T-cell (primary cell): ENCODE measurements at places on chromosomes 12 and 14. TPM values are rescaled to one million over a fixed set of nuclear protein-coding genes. Genes with fewer than 3 reads are reported as not detected.
A peak's percentile ranks its signal among the peaks of the same experiment; 100 is the strongest.

DNA sequence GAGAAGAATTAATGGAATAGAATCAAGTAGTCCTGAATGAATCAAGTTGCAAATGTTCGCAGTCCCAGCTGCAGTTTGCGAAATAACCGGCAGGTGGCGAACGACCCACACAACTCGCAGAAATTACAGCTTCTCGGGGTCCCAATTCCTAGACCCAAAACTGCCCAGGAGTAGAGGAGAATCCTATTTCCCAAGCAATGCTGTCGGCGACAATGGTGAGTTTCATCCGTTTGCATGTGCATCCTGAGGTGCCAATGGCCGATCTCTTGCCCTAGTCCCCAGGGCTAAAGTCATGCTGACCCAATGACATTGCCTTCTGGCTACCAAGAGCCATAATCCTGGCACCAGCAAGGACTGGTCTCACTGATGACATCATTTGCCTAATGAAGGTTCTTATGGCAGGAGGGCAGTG lies 8.5 kb upstream of the ASCL1 start:
- no peak overlapping the region for H3K4me3 ChIP-seq
- H3K27ac ChIP-seq: no peak overlapping the region
- H3K36me3 ChIP-seq: no peaks in the 10 kb centered on the region
- H3K4me1 ChIP-seq: no peaks in the 10 kb centered on the region

DNA sequence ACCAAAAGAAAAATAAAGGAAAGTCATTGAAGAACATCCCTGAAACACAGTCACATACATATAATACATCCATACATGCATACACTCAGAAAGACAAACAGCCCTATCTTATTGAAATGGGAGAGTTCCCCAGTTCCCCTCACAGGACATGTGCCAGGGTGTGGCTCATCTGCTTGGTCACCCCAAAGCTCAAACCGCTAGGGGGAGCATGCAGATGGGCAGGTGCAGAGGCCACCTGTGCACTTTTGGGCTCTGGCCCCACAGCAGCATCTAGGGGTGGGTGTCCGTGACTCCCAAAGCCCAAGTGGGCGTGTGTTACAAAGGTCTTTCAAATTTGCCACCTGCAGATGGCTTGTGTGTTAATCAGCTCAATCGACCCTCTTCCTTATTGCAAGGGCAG lies 75.2 kb downstream of the CMAS start:
- peak; percentile 19 for DNase-seq
- H3K27ac ChIP-seq: no peak overlapping the region
- H3K27me3 ChIP-seq: peaks cover 10% of the 10 kb centered on the region
- no peaks in the 10 kb centered on the region for H3K4me1 ChIP-seq
- no peaks in the 10 kb centered on the region for H3K36me3 ChIP-seq

GRCh38 chr12:107660235-107660634 lies 25.4 kb upstream of the PWP1 start:
- H3K27me3 ChIP-seq: no peaks in the 10 kb centered on the region
- no peak overlapping the region for H3K4me3 ChIP-seq
- H3K4me1 ChIP-seq: no peaks in the 10 kb centered on the region
- H3K27ac ChIP-seq: no peak overlapping the region

Gene RILPL1
- 4.1 TPM for total RNA-seq

DNA sequence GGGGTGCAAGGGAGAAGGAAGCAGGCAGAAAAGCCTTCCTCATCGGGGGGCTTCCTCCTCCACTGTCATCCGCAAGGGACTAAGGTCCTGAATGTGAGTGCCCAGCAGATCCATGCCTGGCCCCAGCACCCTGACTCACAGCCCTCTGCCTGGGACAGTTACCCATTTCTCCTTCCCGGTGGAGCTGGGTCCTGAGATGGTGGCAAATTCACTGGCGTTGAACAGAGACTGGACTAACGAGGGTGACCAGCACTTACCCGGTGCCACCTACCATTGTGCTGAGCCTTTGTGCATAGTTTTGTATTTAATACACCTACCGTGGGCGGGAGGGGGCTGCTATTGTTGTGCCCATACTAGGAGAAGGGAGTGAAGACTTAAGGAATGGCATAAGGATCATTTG lies 30.9 kb upstream of the PLEKHG6 start:
- DNase-seq: no peak
- no peak overlapping the region for H3K4me3 ChIP-seq
- H3K27me3 ChIP-seq: no peaks in the 10 kb centered on the region
- H3K27ac ChIP-seq: no peak overlapping the region

DNA sequence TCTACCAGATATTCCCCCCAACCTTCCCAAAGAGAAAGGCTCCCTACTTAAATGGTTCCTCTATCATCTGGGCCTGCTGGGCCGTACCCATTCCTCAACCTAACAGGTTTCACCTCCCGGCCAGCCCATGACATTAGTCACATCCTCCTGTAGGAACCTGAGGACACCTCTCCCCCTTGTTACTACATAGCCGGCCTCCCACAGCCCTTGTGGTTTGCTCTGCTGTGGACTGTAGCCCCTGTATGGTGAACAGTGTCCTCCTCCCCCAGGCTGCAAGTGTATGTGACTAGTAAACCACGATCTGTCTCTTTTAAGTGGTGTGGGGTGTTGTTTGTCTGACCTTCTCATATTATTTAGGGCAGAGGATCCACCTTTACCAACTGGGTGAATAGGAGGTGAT lies 371.7 kb downstream of the RGS6 start:
- no peak overlapping the region for H3K27ac ChIP-seq
- no peak overlapping the region for H3K4me3 ChIP-seq
- H3K36me3 ChIP-seq: no peaks in the 10 kb centered on the region
- no peak for DNase-seq

DNA sequence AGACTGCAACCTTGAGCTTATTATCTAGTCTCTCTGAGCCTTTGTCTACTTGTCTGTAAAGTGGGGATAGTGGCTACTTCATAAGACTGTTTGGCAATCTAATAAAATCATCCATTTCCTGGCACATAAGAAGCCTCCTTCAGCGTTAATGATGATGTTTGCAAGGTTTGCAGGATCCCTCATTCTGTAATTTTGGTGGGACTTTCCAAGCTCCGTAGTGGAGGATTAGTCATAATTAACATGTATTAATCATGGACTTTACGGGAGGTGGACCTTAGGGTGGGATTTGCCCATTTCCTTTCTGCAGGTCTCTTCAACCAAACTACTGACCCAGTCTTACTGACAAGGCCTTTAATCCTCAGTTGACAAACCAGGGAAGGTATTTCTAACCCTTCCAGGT lies 66.2 kb downstream of the NTF3 start:
- H3K4me1 ChIP-seq: no peaks in the 10 kb centered on the region
- H3K27me3 ChIP-seq: peaks cover 9% of the 10 kb centered on the region
- H3K4me3 ChIP-seq: no peak overlapping the region
- DNase-seq: no peak

DNA sequence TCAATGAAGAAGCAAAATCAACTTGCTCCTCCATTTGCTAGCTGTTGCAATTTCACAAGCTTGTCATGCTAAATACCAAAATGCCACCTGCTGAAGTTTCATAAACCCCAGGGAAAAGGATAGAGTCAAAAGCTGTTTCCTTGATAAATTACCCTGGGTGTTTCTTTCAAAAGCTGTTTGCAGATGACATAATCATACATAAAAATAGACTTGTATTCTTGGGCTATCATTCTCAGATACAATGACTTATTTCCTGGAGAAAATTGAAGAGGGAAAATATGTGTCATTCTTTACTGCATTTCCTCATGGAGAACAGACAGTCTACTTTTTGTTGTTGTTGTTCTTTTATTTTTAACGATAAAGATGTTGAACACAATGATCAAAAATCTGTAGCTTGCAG lies 119.2 kb downstream of the GALC start:
- DNase-seq: no peak
- H3K36me3 ChIP-seq: no peaks in the 10 kb centered on the region

- no peak for DNase-seq
- no peaks in the 10 kb centered on the region for H3K36me3 ChIP-seq
- no peaks in the 10 kb centered on the region for H3K27me3 ChIP-seq
- H3K4me3 ChIP-seq: no peak overlapping the region
- H3K4me1 ChIP-seq: peaks cover 6% of the 10 kb centered on the region
Measured at GRCh38 chr12:94434171-94434570, 25.5 kb downstream of the CEP83 start.

GRCh38 chr14:102209224-102209966 lies 69.7 kb downstream of the WDR20 start:
- DNase-seq: no peak
- H3K36me3 ChIP-seq: peaks cover 65% of the 10 kb centered on the region
- no peaks in the 10 kb centered on the region for H3K27me3 ChIP-seq
- H3K27ac ChIP-seq: no peak overlapping the region
- no peaks in the 10 kb centered on the region for H3K4me1 ChIP-seq

Gene TSPAN11
- total RNA-seq: not detected

Gene TMTC1
- total RNA-seq: 0.32 TPM

GRCh38 chr14:56730538-56731145 lies 79.6 kb downstream of the OTX2 start:
- H3K4me3 ChIP-seq: no peak overlapping the region
- no peak overlapping the region for H3K27ac ChIP-seq

- H3K27ac ChIP-seq: no peak overlapping the region
- peaks cover 4% of the 10 kb centered on the region for H3K27me3 ChIP-seq
- no peak for DNase-seq
- H3K4me3 ChIP-seq: no peak overlapping the region
- no peaks in the 10 kb centered on the region for H3K36me3 ChIP-seq
Measured at GRCh38 chr14:49526101-49526500, 60.1 kb downstream of the RPS29 start.

Gene FAM186B
- total RNA-seq: 0.32 TPM

DNA sequence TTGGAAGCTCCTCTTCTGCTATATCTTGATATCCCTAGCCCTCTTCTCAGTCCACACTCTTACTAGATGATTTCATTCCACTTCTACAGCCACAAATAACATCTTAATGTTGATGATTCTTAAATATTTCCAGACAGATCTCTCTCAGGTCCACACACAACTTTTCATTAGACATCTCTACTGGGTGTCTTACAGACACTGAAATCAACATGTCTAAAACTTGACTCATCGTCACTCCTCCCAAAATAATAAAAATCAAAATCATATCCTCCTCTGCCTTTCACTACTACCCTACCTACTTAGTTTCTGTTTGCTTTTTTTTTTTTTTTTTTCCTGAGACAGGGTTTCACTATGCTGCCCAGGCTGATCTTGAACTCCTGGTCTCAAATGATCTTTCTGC lies 11.9 kb downstream of the PRDM4 start:
- H3K27ac ChIP-seq: no peak overlapping the region
- H3K36me3 ChIP-seq: peaks cover 81% of the 10 kb centered on the region
- H3K4me3 ChIP-seq: no peak overlapping the region
- H3K4me1 ChIP-seq: no peaks in the 10 kb centered on the region
- no peaks in the 10 kb centered on the region for H3K27me3 ChIP-seq

Gene BCAT1
- total RNA-seq: 1.2 TPM

Gene AICDA
- total RNA-seq: 0.18 TPM

GRCh38 chr12:123363740-123364531 lies 711 bp downstream of the SBNO1 start:
- H3K36me3 ChIP-seq: no peaks in the 10 kb centered on the region
- no peak for DNase-seq
- H3K27me3 ChIP-seq: no peaks in the 10 kb centered on the region
- H3K4me1 ChIP-seq: peaks cover 12% of the 10 kb centered on the region
- peak overlapping the region; percentile 61 for H3K27ac ChIP-seq

Gene USP30
- 11.6 TPM for total RNA-seq

- H3K4me1 ChIP-seq: peaks cover 95% of the 10 kb centered on the region
- no peak overlapping the region for H3K27ac ChIP-seq
- peak overlapping the region; percentile 68 for H3K4me3 ChIP-seq
- H3K27me3 ChIP-seq: peaks cover 12% of the 10 kb centered on the region
Measured at GRCh38 chr12:57239587-57240065, 10.1 kb downstream of the SHMT2 start.

Gene RD3L
- total RNA-seq: not detected

- no peak for DNase-seq
- no peaks in the 10 kb centered on the region for H3K4me1 ChIP-seq
- no peaks in the 10 kb centered on the region for H3K27me3 ChIP-seq
- peaks cover 100% of the 10 kb centered on the region for H3K36me3 ChIP-seq
- no peak overlapping the region for H3K27ac ChIP-seq
Measured at GRCh38 chr12:117158911-117159553, 31.2 kb downstream of the FBXO21 start.

DNA sequence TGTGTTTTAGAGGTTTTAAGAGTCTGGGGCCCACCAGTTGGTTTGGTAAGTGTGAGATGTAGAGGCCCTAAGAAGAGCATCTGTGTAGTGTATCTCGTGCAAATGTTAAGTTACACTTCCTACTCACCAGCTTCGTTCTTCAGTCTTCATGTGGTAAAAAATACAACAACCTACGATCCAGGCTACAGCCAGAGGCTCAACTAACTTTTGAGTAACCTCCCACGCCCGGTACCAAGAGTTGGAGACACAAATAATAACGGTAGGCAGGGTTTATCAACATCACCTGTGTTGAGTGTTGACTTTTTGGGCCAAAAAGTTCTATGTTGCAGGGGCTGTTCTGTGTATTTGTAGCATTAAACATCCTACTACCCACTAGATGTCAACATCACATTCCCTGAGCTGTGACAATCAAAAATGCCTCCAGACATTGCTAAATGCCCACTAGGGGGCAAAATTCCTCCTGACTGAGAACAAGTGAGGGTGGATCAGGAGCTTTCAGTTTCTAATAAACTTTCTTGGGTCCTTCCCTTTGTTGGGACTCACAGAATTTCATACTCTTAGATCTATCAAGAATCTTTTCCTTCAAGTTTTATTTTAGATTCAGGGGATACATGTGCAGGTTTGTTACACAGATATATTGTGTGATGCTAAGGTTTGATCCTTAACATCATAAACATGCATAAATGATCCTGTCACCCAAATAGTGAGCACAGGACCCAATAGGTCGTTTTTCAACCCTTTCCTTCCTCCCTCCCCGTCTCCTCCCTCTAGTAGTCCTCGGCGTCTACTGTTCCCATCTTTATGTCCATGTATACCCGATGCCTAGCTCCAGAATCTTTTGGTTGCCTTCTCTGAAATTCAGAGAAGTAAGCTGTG lies 94.7 kb downstream of the SLC2A13 start:
- no peak overlapping the region for H3K4me3 ChIP-seq
- H3K4me1 ChIP-seq: peaks cover 5% of the 10 kb centered on the region
- H3K36me3 ChIP-seq: no peaks in the 10 kb centered on the region
- DNase-seq: peak; percentile 6
- H3K27ac ChIP-seq: no peak overlapping the region

- H3K4me3 ChIP-seq: no peak overlapping the region
- H3K36me3 ChIP-seq: no peaks in the 10 kb centered on the region
- no peaks in the 10 kb centered on the region for H3K27me3 ChIP-seq
- H3K4me1 ChIP-seq: peaks cover 29% of the 10 kb centered on the region
- peak; percentile 50 for DNase-seq
- no peak overlapping the region for H3K27ac ChIP-seq
Measured at GRCh38 chr14:70926235-70926830, 19.1 kb downstream of the PCNX1 start.

- no peak for DNase-seq
- no peaks in the 10 kb centered on the region for H3K4me1 ChIP-seq
- H3K4me3 ChIP-seq: no peak overlapping the region
- H3K27me3 ChIP-seq: no peaks in the 10 kb centered on the region
- H3K36me3 ChIP-seq: no peaks in the 10 kb centered on the region
- no peak overlapping the region for H3K27ac ChIP-seq
Measured at GRCh38 chr12:54622463-54623183, 12.1 kb downstream of the LACRT start.

GRCh38 chr12:122085591-122085990 lies 7.0 kb downstream of the MLXIP start:
- peak overlapping the region; percentile 7 for H3K4me3 ChIP-seq
- H3K36me3 ChIP-seq: no peaks in the 10 kb centered on the region
- H3K27ac ChIP-seq: no peak overlapping the region
- peaks cover 63% of the 10 kb centered on the region for H3K4me1 ChIP-seq
- H3K27me3 ChIP-seq: no peaks in the 10 kb centered on the region

Gene CLEC1B
- total RNA-seq: not detected

Gene PSEN1
- 46.2 TPM for total RNA-seq

GRCh38 chr12:108370415-108370814 lies 31.3 kb upstream of the CMKLR1 start:
- DNase-seq: no peak
- no peaks in the 10 kb centered on the region for H3K27me3 ChIP-seq
- H3K4me3 ChIP-seq: no peak overlapping the region
- H3K36me3 ChIP-seq: no peaks in the 10 kb centered on the region
- H3K4me1 ChIP-seq: no peaks in the 10 kb centered on the region
